ENCODE measurements at places on chromosomes 5 and 9.

GRCh38 chr9:129278391-129279237 is 100.6 kb upstream of the IER5L start:
- no peak for DNase-seq

DNA sequence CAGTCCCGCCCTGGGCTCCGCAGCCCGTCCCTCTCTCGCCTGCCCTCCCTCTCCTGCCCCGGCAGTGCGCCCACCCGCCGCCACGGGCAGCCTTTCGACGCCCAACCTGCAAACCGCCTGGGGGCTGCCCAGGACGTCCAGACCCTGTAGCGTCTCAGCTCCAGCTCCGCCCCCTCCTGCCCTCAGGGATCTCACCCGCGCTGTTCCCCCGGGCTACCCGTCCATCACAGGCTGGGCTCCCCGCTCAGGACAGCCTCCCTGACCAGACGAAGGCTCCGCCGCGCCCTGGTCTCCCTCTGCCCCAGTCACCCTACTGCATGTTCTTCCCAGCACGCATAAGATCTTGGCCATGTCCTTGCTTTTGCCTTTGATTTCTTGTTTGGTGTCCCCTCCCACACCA is 1.4 kb downstream of the RASGEF1C start:
- no peak for DNase-seq

- no peak for DNase-seq
Measured at GRCh38 chr5:9335269-9335668, 210.6 kb downstream of the SEMA5A start.

GRCh38 chr9:84339962-84340361 is 596 bp downstream of the SLC28A3 start:
- no peak for DNase-seq

- DNase-seq = no peak
Measured at GRCh38 chr9:11742471-11742870, 950.7 kb upstream of the TYRP1 start.
